ENCODE measurements at places on chromosomes 7 and 10.

DNA sequence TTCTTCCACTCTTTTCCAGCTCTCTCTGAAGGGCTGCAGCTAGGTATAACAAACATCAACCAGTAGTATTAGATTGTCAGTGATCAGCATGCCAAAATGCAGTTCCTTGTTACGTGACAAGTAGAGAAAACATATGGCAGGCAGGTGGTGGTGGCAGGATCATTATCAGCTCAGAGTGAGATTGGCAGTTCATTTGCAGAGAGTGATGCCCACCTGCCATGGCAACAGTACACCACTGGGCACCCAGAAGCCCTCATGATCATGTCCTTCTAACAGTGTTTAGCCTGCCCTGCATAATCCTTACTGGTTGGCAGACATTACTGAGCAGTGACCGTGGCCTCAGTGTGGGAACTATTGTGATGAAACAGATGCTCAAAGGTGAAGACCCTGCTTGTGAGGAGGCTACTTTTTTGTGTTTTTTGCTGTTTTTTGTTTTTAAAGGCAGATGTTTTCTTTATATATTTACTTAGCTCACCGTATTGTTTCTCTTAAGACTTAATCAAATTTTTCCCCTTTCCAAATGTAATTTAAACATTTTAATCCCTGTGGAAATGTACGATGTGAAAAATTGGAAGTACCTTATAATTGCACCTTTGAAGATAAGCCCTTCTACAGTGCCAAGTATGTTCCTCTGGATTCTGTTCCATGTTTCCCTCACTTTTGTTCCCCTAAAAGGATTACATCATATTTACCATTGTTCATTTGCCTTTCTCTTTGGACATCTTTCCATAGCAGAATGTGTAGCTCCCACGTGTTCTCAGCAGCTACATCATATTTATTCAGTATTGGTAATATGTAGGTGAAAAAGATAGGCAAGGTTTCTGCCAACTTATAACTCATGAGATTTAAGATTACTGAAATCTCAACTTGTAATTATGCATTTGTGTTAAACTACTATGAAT, 179.6 kb downstream of the SND1 start:
- no peak for DNase-seq

- no peak for DNase-seq
These were observed 9.2 kb downstream of the TAS2R60 start for GRCh38 chr7:143452495-143452894.

DNA sequence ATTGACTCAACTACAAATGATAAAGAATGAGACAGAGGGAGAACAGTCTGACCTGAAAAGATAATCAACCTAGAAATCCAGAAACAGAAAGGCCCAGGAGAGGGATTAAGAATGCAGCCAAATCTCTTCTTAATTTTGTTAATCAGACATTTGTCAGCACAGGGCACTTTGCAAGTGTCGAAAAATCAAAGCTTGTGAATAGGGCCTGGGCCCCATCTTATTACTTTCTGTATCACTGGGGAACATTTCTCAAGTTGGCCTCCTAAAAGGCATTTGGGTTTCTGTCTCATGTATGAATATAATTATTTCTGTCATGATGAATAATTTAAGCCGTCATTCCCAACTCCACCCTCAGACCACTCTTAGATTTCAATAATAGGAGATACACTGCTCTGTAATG, 308.4 kb upstream of the PRKCQ start:
- no peak for DNase-seq

DNA sequence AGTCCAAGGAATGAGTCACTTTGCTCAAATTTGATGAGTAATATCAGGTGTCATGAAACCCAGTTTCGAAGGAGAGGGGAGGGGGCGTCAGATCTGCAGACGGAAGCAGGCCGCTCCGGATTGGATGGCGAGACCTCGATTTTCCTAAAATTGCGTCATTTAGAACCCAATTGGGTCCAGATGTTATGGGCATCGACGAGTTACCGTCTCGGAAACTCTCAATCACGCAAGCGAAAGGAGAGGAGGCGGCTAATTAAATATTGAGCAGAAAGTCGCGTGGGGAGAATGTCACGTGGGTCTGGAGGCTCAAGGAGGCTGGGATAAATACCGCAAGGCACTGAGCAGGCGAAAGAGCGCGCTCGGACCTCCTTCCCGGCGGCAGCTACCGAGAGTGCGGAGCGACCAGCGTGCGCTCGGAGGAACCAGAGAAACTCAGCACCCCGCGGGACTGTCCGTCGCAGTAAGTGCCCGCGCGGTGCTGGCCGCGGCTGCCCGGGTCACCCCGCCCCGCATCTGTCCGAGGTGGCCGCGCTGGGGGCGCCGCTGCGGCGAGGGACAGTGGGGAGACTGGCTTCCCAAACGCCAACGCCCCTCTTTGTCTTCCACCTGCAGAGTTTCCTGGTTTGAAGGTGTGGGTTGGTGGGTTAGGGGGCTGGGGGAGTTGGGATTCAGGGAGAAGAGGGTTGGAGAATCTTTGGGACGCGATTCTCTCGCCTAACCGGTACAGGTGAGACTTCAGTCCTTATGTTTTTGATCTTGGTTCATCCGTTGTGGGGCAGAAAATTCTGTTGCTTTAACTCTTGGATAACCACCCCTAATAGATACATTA, at the start of gene TAC1:
Gene TAC1 (plus strand): TSS at position 351 of the 829 bp plus-strand sequence. CDS start 527 bp downstream, outside the sequence.
- peak; percentile 32 for DNase-seq

GRCh38 chr10:33120700-33121099, 162.7 kb upstream of the ITGB1 start:
- DNase-seq = no peak

DNA sequence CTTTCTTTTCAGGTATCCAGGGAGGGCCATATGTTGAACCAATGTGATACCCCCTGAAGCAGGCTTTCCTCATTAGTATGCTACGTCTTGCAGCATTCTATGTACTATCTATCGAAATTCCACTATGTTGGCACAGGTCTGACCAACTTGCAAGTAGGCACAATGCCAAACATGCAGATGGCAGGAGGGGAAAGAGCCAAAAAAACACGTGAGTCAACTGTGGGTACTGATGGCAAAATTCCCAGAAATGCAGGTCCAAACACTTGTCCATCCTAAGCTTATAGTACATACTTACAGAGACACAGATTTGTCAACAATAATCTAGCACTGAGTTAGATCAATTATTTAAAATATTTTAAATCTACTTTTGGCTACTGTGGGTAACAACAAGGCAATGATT, 394.9 kb downstream of the DGKB start:
- DNase-seq = no peak
